Eye (tissue), 1 donor: ENCODE measurements at places on chromosomes 2 and 18.
A peak's percentile ranks its signal among the peaks of the same experiment; 100 is the strongest.

DNA sequence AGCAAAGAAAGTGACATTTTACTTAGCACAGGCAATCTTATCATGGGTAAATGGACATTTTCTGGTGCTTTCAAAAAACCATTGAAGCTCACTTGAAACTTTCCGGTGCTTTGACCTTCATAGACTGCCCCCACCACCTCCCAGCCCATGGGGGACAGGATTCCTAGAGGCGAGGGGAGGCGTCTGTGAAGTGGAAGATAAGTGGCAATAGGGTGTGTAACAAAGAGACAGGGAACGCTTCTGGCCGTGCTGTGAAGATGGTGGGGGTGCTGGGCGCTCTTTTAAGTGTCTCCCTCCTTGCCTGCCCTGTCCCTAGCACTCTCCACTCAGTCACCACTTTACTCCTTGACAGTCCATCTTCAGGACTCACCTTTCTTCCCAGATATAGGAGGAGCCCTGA is 23.4 kb upstream of the GMPPA start:
- DNase-seq = no peak

DNA sequence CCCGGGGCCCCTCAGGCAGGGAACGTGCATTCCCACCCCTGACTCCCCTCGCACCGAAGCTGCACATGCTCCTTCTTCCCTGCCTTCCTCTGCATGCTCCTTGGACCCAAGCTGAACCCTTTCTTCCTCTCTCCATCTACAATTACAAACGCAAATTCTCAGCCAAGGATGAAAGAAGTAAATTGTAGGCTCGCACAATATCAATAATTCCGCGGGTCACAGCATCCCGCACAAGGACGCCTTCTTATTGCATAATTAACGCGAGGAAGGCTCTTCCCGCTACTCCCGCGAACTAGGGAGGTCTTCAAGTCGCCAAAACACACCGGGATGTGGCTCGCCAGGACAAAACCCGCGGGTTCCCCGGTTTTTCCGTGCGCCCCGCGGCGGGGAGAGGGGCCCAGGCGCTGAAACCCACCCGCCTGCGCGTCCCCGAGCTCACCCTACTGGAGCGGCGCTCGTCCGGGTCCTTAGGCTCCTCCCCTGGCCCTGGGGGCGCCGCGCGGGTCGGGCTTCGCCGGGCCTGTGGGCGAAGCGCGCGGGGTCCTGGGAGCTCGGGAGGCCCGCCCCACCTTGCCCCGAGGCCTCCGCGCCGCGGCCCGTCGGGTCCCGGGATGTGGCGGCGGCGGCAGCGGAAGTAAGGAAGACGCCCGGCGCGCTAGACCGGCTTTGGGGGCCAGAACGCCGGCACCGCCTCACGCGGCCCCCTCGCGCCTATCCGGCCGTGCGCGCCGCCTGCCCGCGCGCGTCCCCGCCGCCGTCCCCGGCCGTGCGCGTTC is at the start of gene CHST10:
Gene CHST10 (minus strand): TSS at position 734 of the 776 bp plus-strand sequence. CDS start 10,993 bp downstream, outside the sequence.
- DNase-seq = peak; percentile 91

DNA sequence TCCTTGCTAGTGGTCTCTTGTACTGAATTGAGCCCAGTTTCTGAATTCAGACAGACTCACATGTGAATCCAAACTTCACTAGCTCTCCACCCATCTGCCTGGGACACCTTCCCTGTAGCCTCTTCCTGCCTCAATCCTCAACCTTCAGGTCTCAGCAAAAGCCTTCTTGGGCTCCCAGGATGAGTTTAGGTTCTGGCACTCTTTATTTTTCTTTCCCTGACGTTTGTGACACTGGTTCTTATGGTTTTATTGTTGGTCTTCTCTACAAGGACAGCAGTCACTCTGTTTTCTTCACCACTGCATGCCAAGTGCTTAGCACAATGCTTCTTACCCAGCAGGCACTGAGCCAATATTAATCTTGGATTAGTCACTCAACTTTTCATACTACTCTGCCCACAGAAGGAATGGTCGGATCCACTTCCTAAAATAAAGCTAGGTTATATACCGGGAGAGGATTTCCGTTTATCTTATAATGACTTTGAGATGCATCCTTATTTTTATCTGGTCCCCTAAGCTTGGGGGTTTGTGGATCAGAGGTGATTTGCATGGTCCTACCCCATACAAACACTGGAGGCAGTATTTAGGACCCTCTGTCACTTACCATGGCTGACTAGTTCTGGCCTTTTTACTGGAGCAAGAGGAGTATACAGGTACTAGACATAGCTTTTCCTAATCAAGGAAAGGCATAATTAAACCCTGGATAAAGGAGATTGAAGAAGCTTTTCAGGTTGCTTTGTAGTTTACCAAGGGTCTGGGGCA is 186.3 kb downstream of the MYCN start:
- DNase-seq = no peak

- no peak for DNase-seq
Measured at GRCh38 chr2:46175419-46175818, 121.8 kb upstream of the EPAS1 start.

DNA sequence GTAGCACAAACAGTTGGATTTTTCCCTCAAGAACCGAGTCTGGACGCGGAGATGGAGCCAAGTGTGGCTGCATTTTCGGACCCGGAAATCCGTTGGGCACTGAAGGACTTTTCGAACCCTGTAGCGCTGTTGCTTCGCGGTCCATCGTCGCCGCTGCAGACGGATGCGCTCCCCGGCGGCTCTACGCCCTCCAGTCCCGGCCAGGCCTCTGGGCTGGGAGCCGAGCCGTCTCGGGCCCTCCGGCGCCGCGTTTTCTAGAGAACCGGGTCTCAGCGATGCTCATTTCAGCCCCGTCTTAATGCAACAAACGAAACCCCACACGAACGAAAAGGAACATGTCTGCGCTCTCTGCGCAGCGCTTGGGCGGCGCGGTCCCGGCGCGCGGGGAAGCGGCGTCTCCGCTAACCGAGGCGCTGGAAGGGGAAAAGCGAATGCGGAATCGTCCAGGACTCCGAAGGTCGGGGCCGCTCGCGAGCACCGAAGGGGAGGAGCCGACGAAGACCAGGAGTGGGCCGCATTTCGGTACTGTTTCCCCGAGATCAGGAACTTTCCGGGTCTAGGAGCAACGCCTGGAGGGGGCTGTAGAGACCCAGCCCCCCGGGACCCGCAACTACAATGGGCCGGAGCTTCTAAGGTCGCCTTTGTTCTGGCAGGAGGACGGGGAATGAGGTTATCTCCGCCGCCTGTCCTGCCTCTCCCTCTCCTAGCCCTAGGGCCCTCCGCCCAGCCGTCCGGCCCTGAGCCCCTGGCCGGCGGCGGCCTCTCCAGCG is 3.2 kb downstream of the EMX1 start:
- peak; percentile 86 for DNase-seq

- peak; percentile 84 for DNase-seq
Measured at GRCh38 chr2:220076734-220077133, 449.3 kb downstream of the SLC4A3 start.

DNA sequence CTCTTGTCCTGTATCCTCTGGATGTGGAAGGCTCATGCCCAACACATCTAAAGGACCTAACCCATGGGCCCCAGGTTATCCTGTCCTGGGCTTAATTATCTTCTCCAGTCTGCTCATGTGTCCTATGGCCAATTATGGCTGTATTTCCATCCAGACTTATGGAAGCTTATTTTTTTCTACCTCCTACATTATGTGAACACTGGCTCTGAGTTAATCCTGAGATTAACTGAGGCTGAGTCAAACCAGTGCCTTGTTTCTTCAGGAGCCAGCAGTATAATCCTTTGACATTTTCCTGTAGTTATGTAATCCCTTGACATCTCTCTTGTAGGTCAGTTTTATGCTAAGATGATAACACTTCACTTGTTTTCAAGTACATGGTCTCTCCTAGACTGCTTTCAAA is 213.6 kb downstream of the PMAIP1 start:
- DNase-seq = no peak

- no peak for DNase-seq
Measured at GRCh38 chr18:66048406-66048805, 297.6 kb downstream of the CDH7 start.

- no peak for DNase-seq
Measured at GRCh38 chr2:214489702-214490101, 78.8 kb downstream of the VWC2L start.

DNA sequence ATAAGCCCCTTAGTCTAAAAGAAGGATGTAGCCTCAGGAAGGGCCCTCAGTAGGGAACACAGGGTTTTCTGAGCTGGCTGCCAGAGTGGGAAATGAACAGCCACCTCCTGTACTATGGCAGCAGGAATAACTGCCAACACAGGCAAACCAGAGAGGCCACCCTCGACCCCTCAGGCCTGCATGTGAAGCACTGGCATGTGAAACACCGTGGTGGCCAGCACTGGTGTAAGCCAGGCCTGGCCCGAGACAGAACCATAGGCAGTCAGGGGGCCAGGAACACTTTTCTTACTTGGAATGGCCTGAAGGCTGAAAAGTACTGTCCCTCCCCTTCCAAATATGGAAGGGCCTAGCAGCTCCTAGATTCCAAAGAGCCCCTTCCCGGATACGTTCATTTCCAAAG is 28.2 kb downstream of the SFXN5 start:
- no peak for DNase-seq

DNA sequence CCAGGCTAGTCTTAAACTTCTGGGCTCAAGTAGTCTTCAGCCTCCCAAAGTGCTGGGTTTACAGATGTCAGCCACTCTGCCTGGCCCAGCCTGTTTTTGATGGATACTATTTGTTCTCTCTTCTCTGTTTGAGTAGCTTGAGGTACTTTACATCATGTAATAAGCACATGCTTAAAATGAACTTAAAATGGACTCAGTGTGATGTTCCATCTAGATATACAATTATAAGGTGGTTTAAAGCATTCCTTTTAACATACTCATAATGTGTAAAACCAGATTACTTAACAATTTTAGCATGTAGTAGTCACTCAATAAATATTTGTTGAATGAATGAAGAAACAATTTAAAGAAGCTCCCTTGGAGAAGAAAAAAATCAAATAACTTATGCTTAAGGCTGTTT is 9.6 kb downstream of the PTPRM start:
- DNase-seq = no peak

- no peak for DNase-seq
Measured at GRCh38 chr2:54366487-54367280, 89.4 kb upstream of the SPTBN1 start.

DNA sequence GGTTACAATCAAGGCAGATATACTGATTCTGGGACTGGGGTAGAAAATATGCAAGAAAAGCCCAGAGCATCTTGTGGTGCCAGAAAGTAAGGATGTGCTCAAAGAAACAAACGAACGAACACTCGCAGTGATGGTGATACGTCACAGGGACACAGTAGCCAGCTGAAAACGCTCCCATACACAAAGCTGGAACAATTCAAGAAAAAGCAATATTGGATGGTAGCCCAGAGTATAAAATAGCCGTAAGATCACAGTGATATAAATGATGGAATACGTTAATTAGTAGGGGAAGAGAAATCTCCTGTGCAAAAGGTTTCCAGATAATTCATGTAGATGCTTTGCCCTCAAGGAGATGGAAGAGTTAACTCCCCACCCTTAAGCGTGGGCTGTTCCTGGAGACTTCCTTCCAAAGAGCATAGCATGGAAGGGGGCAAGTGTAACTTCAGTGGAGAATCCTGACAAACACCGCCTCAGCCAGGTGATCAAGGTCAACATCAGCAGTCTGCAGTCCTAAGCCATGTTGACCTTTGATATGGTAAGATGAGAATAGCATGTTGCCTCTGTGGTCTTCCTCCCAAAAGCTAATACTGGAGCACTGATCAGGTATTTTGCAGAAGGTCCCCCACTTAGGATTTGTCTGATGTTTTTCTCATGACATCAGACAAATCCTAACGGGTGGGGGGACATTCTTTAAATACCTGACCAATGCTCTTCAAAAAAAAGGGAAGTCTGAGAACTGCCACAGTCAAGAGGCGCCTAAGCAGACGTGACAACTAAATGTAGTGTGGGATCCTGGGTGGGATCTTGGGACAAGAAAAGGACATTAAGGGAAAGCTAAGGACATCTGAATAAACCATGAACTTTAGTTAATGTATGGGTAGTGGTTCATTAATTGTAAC is 99.0 kb downstream of the NCK2 start:
- no peak for DNase-seq

DNA sequence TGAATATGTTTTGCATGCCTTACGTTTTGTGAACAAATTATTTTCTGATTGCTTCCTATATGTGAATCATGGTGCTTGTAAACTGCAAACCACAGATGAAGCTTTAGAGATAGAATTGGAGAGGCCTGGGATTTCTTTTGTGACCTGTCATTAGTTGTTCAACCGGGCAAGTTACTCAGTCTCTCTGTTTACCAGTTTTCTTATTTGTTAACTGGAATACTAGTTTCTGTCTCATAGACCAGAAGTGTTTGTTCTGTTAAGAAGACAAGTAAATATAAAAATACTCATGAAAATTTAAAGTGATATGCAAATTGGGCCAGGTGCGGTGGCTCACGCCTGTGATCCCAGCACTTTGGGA is 27.3 kb downstream of the DGKD start:
- no peak for DNase-seq

- peak; percentile 24 for DNase-seq
Measured at GRCh38 chr18:74836296-74837139, 238.8 kb downstream of the ZNF407 start.

- no peak for DNase-seq
Measured at GRCh38 chr2:43444989-43445645, 150.7 kb downstream of the THADA start.

DNA sequence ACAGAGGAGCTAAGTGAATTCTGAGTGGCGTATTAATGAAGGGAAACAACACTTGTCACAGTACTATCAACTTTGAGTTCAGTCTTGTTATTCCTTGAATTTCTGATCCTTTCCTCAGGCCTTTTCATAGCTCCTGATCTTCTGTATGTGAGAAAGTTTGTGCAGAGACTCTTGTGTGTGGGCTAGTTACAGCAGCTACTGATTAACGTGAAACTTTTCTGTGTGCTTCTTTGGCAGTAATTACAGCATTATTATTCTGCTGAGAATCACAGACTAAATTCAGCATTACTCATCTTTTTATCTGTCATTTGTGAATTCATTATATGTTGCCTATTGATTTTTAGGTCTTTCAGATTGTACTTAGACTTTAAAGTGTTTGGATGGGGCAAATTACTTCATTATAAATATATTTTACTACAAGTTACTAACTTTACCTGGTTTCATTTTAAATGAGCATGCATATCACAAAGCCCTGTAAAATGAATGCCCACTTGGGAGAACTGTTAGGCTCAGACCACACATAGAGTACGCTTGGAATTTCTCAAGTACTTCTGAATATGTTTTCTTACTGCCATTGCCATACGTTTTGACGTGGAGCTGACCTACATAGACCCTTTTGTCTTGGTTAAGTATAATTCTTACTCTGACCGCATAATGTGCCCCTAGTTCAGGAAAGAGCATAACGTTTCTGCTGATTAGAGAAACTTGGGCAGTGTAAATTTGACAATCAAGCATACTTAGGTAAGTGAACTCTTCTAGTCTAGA is 36.2 kb downstream of the CREB1 start:
- DNase-seq = peak; percentile 16

- DNase-seq = no peak
Measured at GRCh38 chr2:235769046-235769445, 275.2 kb downstream of the AGAP1 start.

- no peak for DNase-seq
Measured at GRCh38 chr18:23710068-23710527, 20.8 kb downstream of the LAMA3 start.
